ENCODE measurements at places on chromosomes 7 and 10. TPM values are rescaled to one million over a fixed set of nuclear protein-coding genes. Genes with fewer than 3 reads are reported as not detected.

Gene TEX36
- not detected for polyA plus RNA-seq

Gene SPACDR
- polyA plus RNA-seq: not detected

Gene MAT1A
- polyA plus RNA-seq: 0.08 TPM

Gene PTPN12
- polyA plus RNA-seq: 62.0 TPM

Gene OR2A42
- polyA plus RNA-seq: not detected

Gene PPP1R17
- not detected for polyA plus RNA-seq

Gene LHFPL3
- not detected for polyA plus RNA-seq

Gene CD36
- polyA plus RNA-seq: 357 TPM

Data from muscle of arm (tissue), 14 donors.